ENCODE measurements at places on chromosomes 16 and 17.
A peak's percentile ranks its signal among the peaks of the same experiment; 100 is the strongest.

GRCh38 chr16:52265446-52265861, 281.5 kb downstream of the TOX3 start:
- DNase-seq: no peak

DNA sequence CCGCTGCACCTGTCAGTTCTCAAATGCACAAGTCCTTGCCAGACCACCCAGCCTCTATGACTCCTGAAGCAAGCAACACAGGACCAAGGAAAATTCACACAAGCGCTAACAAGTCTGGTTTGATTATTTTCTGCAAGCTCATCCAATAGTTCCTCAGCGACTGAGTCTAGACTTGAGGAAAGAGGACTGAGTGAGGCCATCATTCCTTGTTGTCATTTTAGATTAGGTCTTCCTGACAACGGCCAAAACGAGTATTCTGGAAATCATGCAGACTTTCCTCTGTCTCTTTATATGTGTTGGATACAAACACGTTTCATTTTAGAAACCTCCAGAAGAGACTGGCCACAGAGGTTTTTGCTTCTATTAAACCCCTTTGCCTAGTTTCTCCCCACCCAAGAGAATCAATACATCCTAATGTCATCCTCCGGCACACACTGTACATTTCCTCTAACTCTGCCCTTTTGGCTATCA, 561 bp downstream of the CCDC47 start:
- no peak for DNase-seq

GRCh38 chr17:82105417-82105881, 7.4 kb upstream of the FASN start:
- DNase-seq: peak; percentile 56

GRCh38 chr16:69610356-69610755, 44.6 kb downstream of the NFAT5 start:
- no peak for DNase-seq

GRCh38 chr17:41647940-41648410, 23.6 kb upstream of the KRT17 start:
- DNase-seq: peak; percentile 100

DNA sequence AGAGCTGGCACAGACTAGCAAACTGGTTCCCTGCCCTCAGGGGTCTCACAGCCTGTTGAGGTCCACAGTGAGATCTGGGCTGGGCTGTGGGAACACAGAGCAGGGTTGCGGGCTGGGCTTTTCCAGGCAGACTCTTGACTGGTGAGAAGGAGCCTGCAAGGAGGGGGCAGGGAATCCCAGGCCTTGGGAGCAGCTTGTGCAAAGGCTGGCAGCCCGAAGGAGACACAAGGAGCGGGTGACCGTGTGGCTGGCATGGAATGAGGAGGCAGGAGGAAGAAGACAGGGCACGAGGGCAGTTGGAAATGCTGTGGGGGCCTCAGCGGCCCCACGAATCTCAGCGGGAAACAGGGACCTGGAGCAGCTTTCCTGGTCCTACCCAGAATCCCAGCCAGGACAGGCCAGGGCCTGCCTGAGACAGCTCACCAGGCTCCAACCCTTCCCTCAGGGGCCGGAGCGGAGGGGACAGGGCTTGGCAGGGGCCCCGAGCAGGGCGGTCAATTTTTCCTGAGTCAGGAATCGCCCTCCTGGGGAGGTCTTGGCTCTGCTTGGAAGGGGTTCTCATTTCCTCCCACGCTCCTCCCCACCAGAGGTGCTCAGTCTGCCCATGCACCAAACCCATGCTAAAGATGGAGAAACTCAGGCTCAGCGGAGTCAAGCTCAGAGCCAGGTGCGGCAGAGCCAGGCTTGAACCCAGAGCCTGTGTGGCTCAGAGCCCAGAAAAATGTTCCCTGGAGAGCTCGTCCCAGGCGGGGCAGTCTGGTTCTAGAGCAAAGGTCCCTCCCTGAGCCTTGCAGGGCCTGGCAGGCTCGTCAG, 9.2 kb upstream of the SNN start:
- no peak for DNase-seq

- DNase-seq: no peak
These were observed 405.6 kb downstream of the PMP22 start for GRCh38 chr17:14859542-14859941.

- no peak for DNase-seq
These were observed 49.2 kb downstream of the ZNRF1 start for GRCh38 chr16:75048054-75048453.

GRCh38 chr17:27390540-27390939, 65.7 kb upstream of the KSR1 start:
- DNase-seq: no peak

DNA sequence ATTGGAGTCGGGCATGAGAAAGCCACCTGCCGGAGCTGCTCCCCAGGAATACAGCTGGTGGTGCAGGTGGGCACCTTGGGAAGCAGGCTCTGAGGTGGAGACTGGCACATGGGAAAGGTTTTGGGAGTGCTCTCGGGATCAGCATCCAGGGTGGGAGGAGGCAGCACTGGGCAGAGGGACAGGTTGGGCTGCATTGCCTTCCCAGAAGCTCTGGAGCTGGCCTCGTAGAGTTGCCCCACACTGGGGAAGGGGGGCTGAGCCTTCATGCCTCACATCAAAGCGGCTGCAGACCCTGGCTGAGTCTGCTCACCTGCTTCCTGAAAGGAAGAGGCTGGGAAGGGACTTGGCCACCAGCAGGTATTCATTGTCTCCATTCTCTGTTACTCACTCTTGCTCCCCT, 13.5 kb upstream of the GPRC5B start:
- no peak for DNase-seq

- no peak for DNase-seq
These were observed 9.9 kb downstream of the AXIN1 start for GRCh38 chr16:342455-343213.

DNA sequence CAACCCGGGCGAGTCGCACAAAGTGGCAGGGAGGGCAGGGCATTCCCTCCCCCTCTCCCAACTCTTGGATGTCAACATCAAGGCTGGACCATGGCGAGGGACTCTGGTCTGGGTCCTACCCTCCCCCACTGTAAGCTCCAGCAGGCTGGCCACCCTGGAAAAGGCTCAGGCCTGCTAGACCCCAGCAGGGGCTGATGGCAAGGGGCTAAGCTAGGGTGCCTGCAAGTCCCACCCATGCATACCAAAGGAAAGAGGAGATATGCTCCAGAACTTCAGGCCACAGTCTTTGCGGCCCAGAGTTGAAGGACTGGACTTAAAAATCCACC, 19.9 kb downstream of the ST3GAL2 start:
- no peak for DNase-seq

GRCh38 chr17:78954684-78955083, 25.0 kb downstream of the LGALS3BP start:
- DNase-seq: no peak

DNA sequence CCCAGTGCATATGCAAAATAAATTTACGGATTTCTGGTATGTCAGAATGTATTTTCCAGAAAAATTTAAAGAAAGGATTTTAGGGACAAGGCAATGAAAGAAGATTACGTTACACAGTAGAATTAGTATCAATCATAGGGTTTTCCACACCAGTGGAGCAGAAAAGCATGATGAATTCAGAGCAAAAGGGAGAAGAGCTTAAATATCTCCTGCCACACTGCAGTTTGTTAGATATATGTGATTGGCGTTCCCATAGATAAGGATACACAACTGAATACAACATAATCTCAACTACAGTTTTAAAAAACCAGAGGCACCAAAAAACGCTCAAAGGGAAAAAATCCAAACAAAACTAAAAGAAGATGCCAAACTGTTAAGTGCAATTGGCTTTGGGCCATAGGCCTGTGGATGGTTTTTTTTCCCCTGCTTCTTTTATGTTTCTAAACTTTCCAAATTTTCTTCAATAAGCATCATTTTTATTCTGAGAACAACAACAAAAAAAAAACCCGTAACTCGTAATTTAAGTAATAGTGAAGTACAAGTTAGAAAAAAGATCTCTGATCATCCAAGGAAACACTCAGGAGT, 22.3 kb downstream of the MARF1 start:
- DNase-seq: no peak

DNA sequence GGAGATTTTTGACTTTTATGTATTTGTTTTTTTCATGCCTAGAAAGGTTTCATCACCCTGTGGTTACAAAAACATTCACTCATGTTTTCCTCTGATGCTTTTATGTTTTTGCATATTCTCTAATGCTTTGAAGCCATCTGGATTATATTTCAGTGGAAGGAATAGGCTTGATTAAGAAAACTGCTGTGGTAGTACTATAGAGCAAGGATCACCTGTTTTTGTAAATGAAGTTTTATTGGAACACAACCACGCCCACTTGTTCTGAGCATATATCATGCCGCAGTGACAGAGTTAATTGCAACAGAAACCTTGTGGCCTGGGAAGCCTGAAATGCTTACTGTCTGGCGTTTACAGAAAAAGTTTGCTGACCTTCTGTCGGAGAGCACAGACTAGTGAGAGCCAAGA, 11.5 kb downstream of the COX10 start:
- DNase-seq: no peak

DNA sequence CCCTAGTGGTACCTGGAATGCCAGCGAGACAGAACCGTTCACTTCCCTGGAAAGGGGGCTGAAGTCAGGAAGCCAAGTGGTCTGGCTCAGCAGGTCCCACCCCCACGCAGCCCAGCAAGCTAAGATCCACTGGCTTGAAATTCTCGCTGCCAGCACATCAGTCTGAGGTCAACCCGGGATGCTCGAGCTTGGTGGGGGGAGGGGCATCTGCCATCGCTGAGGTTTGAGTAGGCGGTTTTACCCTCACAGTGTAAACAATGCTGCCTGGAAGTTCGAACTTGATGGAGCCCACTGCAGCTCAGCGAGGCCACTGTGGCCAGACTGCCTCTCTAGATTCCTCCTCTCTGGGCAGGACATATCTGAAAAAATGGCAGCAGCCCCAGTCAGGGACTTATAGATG, 464.7 kb upstream of the TOM1L1 start:
- DNase-seq: no peak

GRCh38 chr17:71919186-71919585, 201.6 kb upstream of the SOX9 start:
- DNase-seq: no peak

- DNase-seq: no peak
These were observed 7.5 kb downstream of the TENT4B start for GRCh38 chr16:50160495-50161164.

DNA sequence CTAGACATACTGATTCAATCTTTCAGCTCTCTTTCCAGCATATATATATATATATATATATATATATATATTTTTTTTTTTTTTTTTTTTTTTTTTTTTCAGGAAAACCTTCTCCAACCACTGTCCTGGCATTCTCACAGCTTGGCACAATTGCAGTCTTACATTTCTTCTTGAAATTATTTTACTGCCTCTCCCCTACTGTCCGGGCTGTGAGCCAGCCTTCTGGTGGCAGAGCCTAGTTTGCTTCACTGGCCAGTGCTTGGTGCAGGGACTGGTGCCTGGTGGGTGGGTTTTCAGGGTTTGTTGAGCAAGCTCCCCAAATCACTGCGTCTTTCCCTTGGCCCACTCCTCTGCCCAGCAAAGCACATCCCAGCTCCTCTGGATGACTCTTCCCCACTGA, 28.5 kb downstream of the PRSS54 start:
- DNase-seq: no peak

DNA sequence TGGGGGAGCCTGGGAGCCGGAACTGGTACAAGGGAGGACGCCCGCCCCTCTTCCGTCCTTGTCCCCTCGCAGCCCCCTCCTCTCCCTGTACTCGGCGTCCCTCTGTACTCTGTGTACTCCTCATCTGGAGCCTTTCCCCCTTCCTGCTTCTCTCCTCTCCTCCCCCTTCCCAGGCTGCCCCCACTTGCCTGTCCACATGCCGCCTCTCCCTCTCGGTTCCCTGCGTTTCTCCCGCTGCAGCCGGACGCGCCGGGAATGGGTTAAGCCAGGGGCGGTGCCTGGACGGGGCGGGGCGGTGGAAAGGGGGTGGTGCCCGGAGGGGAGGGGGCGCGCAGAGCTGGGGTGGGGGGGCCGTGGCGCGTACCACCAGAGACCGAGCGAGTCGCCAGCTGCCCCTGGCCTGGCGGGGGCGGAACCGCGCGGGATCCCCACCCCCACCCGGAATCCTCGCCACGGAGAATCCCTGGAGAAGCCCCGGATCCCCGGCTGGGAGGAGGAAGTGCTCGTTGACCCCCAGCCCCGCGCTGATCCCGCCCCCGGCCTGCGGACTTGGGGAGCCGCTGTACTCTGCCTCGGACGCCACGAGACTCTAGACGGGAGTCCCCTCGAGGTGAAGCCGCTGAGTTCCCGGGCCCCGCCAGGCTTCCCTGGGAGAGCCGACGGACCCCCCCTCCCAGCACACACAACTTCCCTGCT, 22.6 kb downstream of the GJD3 start:
- no peak for DNase-seq

GRCh38 chr16:31010585-31011325, at the start of gene STX1B:
Gene STX1B (minus strand): TSS chr16:31010638. CDS start chr16:31010396, 242 bp downstream.
- peak; percentile 63 for DNase-seq

DNA sequence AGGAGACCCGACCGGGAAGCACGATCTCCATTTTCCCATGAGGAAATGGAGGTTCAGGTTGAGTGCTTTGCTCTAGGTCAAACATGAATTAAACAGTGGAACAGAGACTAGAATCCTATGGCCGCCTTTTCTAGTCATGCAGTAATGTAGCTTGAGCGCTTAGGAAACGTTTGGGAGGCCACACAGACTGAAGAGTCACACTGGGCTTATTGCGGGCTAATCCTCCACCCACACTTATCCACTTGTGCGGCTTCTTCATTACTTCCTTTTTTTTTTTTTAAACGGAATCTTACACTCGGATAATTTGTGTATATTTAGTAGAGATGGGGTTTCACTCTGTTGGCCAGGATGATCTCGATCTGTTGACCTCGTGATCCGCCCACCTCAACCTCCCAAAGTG, 26.0 kb downstream of the CACNG3 start:
- no peak for DNase-seq

DNA sequence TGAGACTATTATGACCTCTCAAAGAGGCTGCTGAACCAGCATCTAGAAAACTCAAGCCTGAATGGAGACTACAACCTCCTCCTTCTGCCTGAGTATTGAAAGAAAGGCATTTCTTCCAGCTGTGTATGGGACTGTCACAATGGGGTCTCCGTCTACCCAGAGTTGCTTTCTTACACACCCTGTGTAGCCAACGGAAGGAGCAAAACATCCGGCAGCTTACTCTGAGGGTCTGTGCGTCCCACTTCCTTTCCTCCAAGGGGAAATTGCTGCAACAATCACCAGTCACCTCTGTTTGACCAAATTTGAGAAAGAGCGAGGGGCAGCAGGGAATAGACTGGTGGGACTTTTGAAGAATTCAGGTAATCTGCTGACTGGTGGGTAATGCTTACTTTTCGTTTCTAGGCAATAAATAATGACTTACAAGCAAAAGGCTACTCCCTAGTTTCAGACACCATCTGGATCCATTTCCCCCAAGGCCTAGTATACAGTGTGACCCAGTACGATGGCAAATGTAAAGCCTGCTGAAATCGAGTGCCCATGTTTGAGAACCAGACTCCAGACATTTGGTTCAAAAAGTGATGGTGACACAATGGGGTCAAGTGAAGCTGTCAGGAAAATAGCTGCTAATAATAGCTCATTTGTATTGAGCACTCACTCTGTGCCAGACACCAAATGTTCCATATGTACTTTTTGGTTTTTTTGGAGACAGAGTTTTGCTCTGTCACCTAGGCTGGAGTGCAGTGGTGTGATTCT, 81.7 kb downstream of the YPEL2 start:
- DNase-seq: no peak
